Cerebellum (tissue), 4 donors: ENCODE measurements at places on chromosomes 13 and 19. TPM values are rescaled to one million over a fixed set of nuclear protein-coding genes. Genes with fewer than 3 reads are reported as not detected.

The ZNF610 gene
- 20.0 TPM for total RNA-seq

The CCDC97 gene
- 8.3 TPM for total RNA-seq

The ZNF682 gene
- 14.2 TPM for total RNA-seq

The CAPN12 gene
- total RNA-seq: 0.54 TPM

The DAND5 gene
- 0.18 TPM for total RNA-seq

The DCAF15 gene
- 11.6 TPM for total RNA-seq

The KLHL1 gene
- total RNA-seq: 23.2 TPM

The EBI3 gene
- 0.36 TPM for total RNA-seq

The ZNF177 gene
- total RNA-seq: 12.6 TPM

The ZNF382 gene
- 87.1 TPM for total RNA-seq

The CFAP97D2 gene
- not detected for total RNA-seq

The POLR1G gene
- total RNA-seq: 2.9 TPM

The KLK8 gene
- total RNA-seq: not detected

The ZNF285 gene
- 21.1 TPM for total RNA-seq

The ELSPBP1 gene
- not detected for total RNA-seq

The WTIP gene
- total RNA-seq: 9.5 TPM

The AZU1 gene
- total RNA-seq: 0.91 TPM

The ZNF493 gene
- total RNA-seq: 125 TPM

The GPR4 gene
- total RNA-seq: 0.36 TPM

The DHDH gene
- total RNA-seq: not detected

The CYP4F12 gene
- 0.45 TPM for total RNA-seq

The ZNF560 gene
- 0.36 TPM for total RNA-seq

The COX7A1 gene
- total RNA-seq: 1.8 TPM

The DENND1C gene
- 0.18 TPM for total RNA-seq

The CACNA1A gene
- total RNA-seq: 119 TPM

The PSG11 gene
- total RNA-seq: not detected

The SLITRK5 gene
- 64.8 TPM for total RNA-seq

The UBE2L5 gene
- total RNA-seq: 0.64 TPM

The PSG2 gene
- not detected for total RNA-seq

The CCDC70 gene
- not detected for total RNA-seq

The ICAM4 gene
- not detected for total RNA-seq

The TSKS gene
- not detected for total RNA-seq

The KLK4 gene
- total RNA-seq: 1.4 TPM
